ENCODE measurements at places on chromosomes 4 and X. TPM values are rescaled to one million over a fixed set of nuclear protein-coding genes. Genes with fewer than 3 reads are reported as not detected.

GRCh38 chrX:70169281-70169680 lies 8.0 kb upstream of the DGAT2L6 start:
- no peak for DNase-seq

GRCh38 chrX:10971176-10971575 lies 140.0 kb upstream of the HCCS start:
- DNase-seq = no peak

GRCh38 chr4:124806403-124806802 lies 93.9 kb upstream of the ANKRD50 start:
- DNase-seq = peak; percentile 43

Gene PABPC1L2B
- total RNA-seq = not detected

Gene PAK3
- total RNA-seq = not detected
